Cerebellar cortex (tissue), 1 donor: ENCODE measurements at places on chromosomes 3 and 15.

DNA sequence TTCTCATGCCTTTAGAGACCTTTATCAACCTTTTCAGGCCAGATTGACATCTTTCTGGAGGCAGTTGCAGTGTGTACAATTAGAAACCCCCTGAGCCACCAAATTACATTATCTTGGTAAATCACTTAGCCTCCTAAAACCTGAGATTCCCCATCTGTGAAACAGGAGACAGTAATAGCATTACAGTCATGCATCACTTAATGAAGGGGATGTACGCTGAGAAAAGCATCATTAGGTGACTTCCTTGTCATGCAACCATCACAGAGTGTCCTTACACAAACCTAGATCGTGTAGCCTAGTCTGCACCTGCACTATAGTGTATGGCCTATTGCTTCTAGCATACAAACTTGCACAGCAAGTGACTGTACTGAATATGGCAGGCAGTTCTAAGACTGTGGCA lies 400.8 kb upstream of the CNTN3 start:
- DNase-seq = no peak

DNA sequence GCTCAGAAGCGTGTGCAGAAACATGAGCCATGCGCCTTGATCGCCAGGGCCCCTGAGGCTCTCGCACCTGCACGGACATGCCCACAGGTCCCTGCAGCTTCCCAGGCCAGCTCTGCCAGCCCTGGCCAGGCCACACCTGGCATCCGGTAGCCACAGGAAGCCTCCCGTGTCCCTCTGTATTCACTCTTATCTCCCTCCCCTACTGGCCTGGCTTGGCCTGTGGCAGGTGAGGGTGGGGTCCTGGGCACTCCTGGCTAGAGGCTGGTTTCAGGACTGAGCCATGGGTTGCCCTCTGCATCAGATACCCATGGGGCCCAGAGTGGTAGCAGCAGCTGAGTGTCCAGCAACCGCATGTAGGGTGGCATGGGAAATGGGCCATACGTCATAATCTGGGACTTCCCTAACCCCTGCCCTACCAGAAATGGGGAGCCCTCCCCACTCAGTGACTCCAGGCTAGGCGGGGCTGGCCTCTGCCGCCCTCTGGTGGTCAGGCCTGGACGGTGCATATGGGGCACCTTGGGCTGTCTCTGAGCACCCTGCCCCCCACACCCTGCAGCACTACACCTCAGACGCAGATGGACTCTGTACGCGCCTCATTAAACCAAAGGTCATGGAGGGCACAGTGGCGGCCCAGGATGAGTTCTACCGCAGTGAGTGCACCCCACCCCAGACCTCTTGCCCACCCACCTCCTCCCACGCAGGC lies 12.6 kb upstream of the LMAN1L start:
- peak; percentile 54 for DNase-seq

DNA sequence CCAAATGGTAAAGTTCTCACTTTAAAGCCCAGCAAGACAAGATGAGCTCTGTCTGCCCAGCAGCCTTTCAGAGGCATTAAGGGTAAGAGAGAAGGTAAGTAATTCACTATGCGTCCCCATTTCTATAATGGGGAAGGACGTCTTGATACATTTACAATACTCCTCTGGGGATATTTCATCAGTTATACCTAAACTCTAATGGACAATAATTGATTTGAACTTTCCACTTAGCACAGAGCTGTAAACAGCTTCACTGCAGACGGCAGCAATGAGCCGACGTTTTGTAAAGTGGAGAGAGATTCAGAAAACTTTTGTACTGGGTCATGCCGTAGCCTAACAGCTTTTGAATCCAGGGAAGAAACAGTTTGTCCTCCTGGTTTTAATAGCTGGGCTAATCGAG lies 127.4 kb downstream of the TIGIT start:
- DNase-seq = peak; percentile 37

GRCh38 chr15:95596496-95596895 lies 734.0 kb upstream of the NR2F2 start:
- DNase-seq = no peak

DNA sequence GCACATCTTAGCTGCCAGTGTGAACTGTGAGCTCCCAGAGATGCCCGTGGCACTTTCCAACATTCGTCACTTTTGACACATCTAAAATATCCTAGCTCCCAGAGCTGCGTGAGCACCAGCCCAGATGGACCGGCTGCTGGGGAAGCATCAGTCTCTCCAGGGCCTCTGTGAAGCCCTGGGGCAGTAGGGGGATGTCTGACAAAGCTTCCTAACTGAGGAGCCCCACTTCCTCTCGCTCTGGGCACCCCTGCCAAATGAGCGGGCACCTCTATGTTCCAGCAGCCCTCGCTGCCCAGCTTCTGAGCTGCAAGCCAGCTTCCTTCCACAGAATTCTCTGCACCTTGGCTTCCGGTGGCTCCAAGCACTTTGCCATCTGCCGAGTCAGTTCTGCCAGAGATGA lies 91.1 kb downstream of the LIPC start:
- DNase-seq = peak; percentile 86

DNA sequence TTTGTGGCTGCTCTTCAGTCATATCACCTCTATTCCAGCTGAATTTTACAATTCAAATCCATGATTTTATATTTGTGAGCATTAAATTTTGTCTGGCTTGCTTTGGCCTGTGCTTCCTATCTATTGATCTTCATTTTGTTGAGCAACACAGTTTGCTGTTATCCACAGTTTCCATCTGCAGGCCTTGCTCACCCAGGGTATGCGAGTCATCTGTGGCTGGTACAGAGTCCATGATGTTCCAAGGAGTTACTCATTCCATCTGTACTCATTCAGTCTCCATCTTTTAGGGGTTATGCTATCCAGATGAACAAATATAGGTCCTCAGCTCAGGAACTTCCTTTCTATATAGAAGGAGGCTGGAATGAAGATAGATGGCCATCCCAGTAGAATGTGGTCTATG lies 70.1 kb upstream of the CCK start:
- DNase-seq = no peak

DNA sequence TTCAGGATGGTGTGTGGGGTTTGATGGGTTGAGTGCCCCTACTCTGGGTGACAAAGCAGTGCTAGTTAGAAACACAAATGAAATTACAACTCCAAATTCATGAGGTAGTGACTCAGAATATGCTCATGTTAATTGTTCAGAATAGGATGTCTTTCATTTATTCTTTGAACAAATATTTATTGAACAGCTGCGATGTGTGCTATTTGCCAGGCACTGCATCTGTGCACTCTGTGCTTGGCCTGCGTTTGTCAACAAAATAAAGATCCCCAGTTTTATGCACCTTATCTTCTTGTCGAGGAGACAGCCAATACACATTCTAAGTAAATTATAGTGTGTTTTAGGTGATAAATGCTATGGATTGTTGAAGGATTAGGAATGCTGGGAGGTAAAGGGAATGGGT lies 27.3 kb downstream of the MED12L start:
- DNase-seq = no peak

- no peak for DNase-seq
These were observed 40.0 kb upstream of the PLCL2 start for GRCh38 chr3:16844791-16845190.

DNA sequence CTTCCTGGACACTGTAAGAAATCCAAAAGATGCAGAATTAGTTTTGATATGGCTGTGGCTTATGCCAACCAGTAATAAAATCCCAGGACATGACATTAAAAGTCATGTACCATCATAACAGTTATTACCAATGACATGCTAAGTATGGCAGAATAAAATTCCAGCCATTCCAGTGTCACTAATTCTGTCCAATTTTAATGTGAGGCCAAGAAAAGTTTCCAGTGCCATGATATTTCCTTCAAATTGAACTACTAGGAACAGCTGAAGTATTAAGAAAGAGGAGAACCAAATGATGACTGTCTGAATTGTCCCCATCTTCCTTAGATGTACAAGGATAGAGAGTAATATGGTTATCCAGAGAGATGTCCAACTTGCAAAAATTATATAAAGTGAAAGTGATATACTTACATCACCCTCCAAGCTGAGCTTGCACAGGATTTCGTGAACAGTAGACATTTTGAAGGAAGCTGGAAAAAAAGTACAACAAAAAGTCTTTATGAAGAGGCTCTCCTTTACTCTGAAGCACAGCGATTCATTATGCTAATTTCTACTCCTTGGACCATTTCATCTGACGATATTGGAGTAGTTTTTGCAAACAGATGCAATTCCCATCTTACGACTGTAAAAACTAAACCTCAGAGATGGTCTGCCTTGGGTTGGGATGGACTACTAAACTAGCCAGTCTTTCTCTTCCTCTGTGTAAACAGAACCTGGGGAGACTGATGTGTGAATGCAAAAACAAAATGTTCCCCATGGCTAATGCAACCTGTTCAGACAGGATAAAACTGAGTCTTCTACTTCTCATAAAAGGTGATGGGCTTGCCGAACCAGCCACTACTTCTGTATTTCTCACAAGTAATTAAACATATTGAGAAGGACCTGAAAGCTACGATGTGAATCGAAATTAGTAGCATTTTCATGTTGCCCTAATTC lies 11.9 kb downstream of the ANXA2 start:
- no peak for DNase-seq

GRCh38 chr3:49711489-49711888 lies 8.0 kb downstream of the AMIGO3 start:
- DNase-seq = no peak

- no peak for DNase-seq
These were observed 197.2 kb downstream of the VGLL3 start for GRCh38 chr3:86793786-86794185.

GRCh38 chr3:35651851-35652250 lies 12.5 kb downstream of the ARPP21 start:
- DNase-seq = peak; percentile 46

GRCh38 chr3:32282578-32283154 lies 44.2 kb downstream of the CMTM8 start:
- DNase-seq = no peak

- DNase-seq = peak; percentile 16
These were observed 120.0 kb upstream of the CTDSPL start for GRCh38 chr3:37741644-37742043.

- no peak for DNase-seq
These were observed 316.6 kb downstream of the RBMS3 start for GRCh38 chr3:29597376-29598008.

DNA sequence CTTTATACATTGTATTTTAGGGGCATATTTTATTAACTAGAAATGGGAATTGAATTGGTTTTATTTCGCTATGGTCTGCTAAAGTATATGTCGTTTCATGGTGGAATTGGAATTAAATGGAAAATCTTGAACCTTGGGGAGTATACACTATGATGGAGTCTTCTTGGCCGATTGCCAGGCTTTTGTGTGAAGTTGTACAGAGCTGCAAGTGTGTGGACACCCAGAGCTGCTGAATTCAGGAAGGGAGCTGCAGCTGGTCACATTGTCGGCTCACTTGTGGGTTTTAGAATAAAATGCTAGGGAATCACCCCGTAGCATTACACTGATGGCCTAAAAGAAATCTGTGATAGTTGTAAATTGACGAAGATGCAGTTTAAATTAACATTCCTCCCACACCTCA lies 35.1 kb downstream of the USP3 start:
- DNase-seq = no peak

DNA sequence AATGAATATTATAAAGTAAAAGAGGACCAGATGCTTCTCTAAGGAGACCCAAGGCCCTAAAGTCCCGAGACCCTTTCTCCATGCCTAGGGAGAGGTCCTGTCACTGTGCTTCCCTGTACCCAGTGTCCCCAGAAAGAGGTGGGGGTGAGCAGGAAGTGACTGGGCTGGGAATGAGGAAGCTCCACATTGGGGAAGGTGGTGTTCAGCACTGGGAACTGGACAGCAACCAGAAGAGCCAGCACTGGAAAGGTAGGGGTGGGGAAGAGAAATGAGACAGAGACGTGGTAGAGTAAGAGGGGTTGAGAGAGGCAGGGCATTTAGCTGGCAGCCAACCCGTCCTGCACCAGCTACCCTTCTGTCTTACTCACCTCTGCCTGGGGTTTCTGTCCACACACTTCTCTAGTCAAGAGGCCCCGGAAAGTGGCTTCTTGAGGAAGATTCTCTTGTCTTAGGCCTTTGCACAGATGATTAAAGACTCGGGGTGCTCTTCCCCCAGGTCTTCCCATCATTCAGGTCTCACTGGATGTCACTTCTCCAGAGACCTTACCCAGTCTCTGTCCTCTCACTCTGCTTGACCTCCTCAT lies 12.2 kb downstream of the RRP9 start:
- no peak for DNase-seq

- no peak for DNase-seq
These were observed 192.9 kb downstream of the PDE8A start for GRCh38 chr15:85174521-85174920.

DNA sequence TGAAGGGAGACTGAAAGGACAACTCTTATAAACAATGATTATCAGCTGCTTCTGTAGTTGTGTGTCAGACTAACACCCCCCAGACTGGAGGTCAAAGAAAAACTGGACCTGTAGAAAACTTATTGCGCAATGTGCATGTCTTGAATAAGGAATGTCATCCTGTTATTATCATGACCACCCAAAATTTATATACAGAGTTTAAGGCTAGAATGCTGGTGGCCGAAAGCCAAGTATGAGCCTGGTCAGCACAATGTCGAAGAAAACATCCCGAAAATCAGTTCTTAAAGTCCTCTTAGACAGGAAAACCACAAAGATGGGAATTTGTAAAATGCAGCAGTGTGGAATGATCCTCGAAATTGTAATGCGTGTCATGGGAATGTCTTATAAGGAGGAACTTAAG lies 29.3 kb downstream of the RFTN1 start:
- DNase-seq = no peak

DNA sequence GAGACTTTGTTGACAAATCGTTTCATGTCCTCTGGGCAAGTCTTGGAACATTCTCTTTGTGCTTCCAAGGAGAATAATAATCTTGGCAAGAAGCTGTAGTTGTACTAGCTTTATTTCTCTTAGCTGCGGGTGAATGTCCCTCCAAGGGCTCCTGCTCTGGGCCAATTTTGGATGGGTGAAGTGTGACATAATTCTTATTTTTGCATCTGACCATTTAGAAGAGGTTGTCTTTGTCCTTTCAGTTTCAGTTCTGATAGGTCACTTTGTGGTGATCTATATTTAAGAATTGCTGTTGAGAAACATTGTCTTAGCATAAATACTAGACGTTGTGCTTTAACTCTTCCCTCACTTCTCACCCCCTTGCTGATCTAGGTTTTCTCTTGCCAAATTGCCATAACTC lies 164.8 kb upstream of the RORA start:
- no peak for DNase-seq

- peak; percentile 30 for DNase-seq
These were observed 49.1 kb downstream of the AMOTL2 start for GRCh38 chr3:134325061-134325705.

GRCh38 chr3:172685331-172686214 lies 25.3 kb downstream of the NCEH1 start:
- no peak for DNase-seq

GRCh38 chr3:187352581-187353575 lies 15.3 kb upstream of the RTP4 start:
- no peak for DNase-seq
